Activated CD4-positive, alpha-beta memory T cell treated with anti-CD3 and anti-CD28 coated beads for 36 hours (primary cell): ENCODE measurements at places on chromosomes 2 and 18. TPM values are rescaled to one million over a fixed set of nuclear protein-coding genes. Genes with fewer than 3 reads are reported as not detected.

The OLA1 gene
- 111 TPM for total RNA-seq

The GRHL1 gene
- 1.1 TPM for total RNA-seq

The COLEC12 gene
- not detected for total RNA-seq

The FRZB gene
- total RNA-seq = not detected

The LAMA1 gene
- not detected for total RNA-seq

The BCL2 gene
- total RNA-seq = 66.9 TPM

The FAM237A gene
- total RNA-seq = not detected

The KIAA2012 gene
- not detected for total RNA-seq

The SULT6B1 gene
- total RNA-seq = not detected

The IER3IP1 gene
- total RNA-seq = 10.9 TPM

The SNED1 gene
- 3.8 TPM for total RNA-seq

The LRRTM1 gene
- total RNA-seq = not detected

The ANKRD36C gene
- 32.4 TPM for total RNA-seq

The LINC00305 gene
- not detected for total RNA-seq

The SPC25 gene
- total RNA-seq = 38.4 TPM

The SNTG2 gene
- 0.94 TPM for total RNA-seq

The ALLC gene
- not detected for total RNA-seq

The OSBPL1A gene
- 2.4 TPM for total RNA-seq

The PASK gene
- 86.1 TPM for total RNA-seq

The REG1B gene
- not detected for total RNA-seq

The DIPK1C gene
- not detected for total RNA-seq

The RFX8 gene
- 0.90 TPM for total RNA-seq

The GBX2 gene
- not detected for total RNA-seq

The ACKR3 gene
- 1.2 TPM for total RNA-seq

The STEAP3 gene
- total RNA-seq = 0.17 TPM

The SPATA3 gene
- total RNA-seq = 0.24 TPM

The CDH7 gene
- not detected for total RNA-seq

The TTN gene
- total RNA-seq = 0.73 TPM

The LYPD1 gene
- total RNA-seq = not detected

The PDK1 gene
- total RNA-seq = 24.7 TPM

The ASAP2 gene
- total RNA-seq = 0.97 TPM

The ELOA2 gene
- not detected for total RNA-seq

The FEV gene
- not detected for total RNA-seq

The COA5 gene
- total RNA-seq = 26.7 TPM

The KRTCAP3 gene
- 5.4 TPM for total RNA-seq

The ACVR1 gene
- total RNA-seq = 24.8 TPM

The DSEL gene
- total RNA-seq = 0.14 TPM

The MEX3C gene
- 56.6 TPM for total RNA-seq

The UBXN2A gene
- total RNA-seq = 12.2 TPM

The IL1A gene
- total RNA-seq = 16.4 TPM

The PDCD1 gene
- total RNA-seq = 47.4 TPM

The LYPD6B gene
- total RNA-seq = not detected

The RUFY4 gene
- total RNA-seq = 1.8 TPM

The FOXD4L1 gene
- total RNA-seq = not detected

The ZNF396 gene
- total RNA-seq = 0.93 TPM
